Type B pancreatic cell (in vitro differentiated cells): ENCODE measurements at places on chromosomes 4 and X.

GRCh38 chrX:16671005-16671404 is 21.0 kb downstream of the S100G start:
- peaks cover 30% of the 10 kb centered on the region for H3K36me3 ChIP-seq
- DNase-seq, result no peak
- peaks cover 11% of the 10 kb centered on the region for H3K4me1 ChIP-seq

DNA sequence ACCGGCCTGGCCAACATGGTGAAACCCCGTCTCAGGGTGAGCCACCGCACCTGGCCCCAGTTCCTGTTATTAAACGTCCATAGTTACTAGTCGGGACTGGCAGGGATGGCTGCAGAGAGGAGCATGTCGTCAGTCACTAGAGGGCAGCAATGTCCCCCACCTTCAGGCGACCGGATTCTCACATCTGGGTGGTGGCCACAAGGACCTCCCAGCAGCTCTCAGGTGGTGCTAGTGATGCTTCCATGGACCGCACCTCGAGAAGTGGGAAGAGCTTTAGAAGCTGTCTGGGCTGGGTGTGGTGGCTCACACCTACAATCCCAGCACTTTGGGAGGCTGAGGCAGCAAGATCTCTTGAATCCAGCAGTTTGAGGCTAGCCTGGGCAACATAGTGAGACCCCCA is 13.3 kb upstream of the IL3RA start:
- H3K27ac ChIP-seq, result no peak overlapping the region
- H3K4me3 ChIP-seq, result no peak overlapping the region
- H3K4me1 ChIP-seq, result no peaks in the 10 kb centered on the region
- H3K36me3 ChIP-seq, result no peaks in the 10 kb centered on the region

DNA sequence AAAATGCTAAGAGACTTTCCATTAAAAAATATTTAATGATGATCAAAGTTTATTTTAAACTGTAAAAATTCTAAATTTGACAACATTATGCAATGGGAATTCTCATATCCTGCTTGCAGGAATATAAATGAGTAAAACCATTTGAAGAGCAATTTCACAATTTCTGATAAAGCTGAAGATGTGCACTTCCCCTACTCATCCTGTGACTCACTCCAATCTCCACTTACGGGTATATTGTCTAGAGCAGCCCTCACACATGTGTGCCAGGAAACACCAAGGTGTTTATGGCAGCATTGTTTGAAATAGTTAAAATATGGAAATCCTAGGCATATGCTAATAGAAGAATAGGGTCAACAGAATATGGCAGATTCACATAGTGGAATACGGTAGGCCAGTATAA is 158.4 kb downstream of the PDHA2 start:
- H3K36me3 ChIP-seq, result no peaks in the 10 kb centered on the region
- H3K27ac ChIP-seq, result no peak overlapping the region
- no peak overlapping the region for H3K4me3 ChIP-seq
- DNase-seq, result no peak
- H3K27me3 ChIP-seq, result no peaks in the 10 kb centered on the region

- no peak overlapping the region for H3K27ac ChIP-seq
- peaks cover 12% of the 10 kb centered on the region for H3K4me1 ChIP-seq
- no peak for DNase-seq
- H3K36me3 ChIP-seq, result peaks cover 7% of the 10 kb centered on the region
These were observed 62.6 kb downstream of the CHIC2 start for GRCh38 chr4:54001668-54002365.

GRCh38 chr4:42843694-42844093 is 48.8 kb upstream of the GRXCR1 start:
- no peak overlapping the region for H3K27ac ChIP-seq
- no peak overlapping the region for H3K4me3 ChIP-seq
- peaks cover 3% of the 10 kb centered on the region for H3K27me3 ChIP-seq
- DNase-seq, result no peak

- no peak overlapping the region for H3K4me3 ChIP-seq
- no peak for DNase-seq
- H3K27ac ChIP-seq, result peak overlapping the region; percentile 57
These were observed 21.5 kb downstream of the PRSS12 start for GRCh38 chr4:118331352-118331751.

DNA sequence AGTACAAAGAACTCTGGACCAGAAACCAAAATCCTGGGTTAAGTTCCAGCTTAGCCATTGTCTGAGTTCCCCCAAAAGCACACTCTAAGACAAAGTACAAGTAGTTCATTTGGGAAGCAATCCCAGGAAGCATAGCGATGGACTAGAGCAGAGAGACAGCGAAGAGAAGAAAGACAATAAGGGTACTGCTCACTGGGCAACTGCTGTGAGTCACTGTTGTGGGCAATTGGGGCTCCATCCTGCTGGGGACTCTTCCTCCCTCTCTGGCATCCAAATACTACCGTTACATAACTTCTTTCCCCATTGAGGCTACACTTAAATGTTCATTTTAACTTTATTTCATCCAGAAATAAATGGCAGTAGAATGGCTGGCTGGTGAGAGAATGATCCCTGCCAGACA is 14.1 kb downstream of the SRPX start:
- no peak overlapping the region for H3K27ac ChIP-seq
- H3K4me3 ChIP-seq, result no peak overlapping the region
- no peak for DNase-seq
- no peaks in the 10 kb centered on the region for H3K36me3 ChIP-seq

- no peak for DNase-seq
- H3K27ac ChIP-seq, result no peak overlapping the region
- H3K27me3 ChIP-seq, result no peaks in the 10 kb centered on the region
- no peak overlapping the region for H3K4me3 ChIP-seq
These were observed 107.2 kb downstream of the CENPC start for GRCh38 chr4:67437974-67438713.

GRCh38 chr4:186068581-186069348 is at the start of gene TLR3:
TSS of gene TLR3 (plus strand) at chr4:186069156. CDS start at chr4:186076620, 7,464 bp downstream.
- H3K36me3 ChIP-seq, result no peaks in the 10 kb centered on the region
- H3K27ac ChIP-seq, result peak within 1 kb of the TSS; percentile 84
- H3K4me1 ChIP-seq, result peaks cover 12% of the 10 kb centered on the region
- DNase-seq, result no peak
- no peaks in the 10 kb centered on the region for H3K27me3 ChIP-seq

DNA sequence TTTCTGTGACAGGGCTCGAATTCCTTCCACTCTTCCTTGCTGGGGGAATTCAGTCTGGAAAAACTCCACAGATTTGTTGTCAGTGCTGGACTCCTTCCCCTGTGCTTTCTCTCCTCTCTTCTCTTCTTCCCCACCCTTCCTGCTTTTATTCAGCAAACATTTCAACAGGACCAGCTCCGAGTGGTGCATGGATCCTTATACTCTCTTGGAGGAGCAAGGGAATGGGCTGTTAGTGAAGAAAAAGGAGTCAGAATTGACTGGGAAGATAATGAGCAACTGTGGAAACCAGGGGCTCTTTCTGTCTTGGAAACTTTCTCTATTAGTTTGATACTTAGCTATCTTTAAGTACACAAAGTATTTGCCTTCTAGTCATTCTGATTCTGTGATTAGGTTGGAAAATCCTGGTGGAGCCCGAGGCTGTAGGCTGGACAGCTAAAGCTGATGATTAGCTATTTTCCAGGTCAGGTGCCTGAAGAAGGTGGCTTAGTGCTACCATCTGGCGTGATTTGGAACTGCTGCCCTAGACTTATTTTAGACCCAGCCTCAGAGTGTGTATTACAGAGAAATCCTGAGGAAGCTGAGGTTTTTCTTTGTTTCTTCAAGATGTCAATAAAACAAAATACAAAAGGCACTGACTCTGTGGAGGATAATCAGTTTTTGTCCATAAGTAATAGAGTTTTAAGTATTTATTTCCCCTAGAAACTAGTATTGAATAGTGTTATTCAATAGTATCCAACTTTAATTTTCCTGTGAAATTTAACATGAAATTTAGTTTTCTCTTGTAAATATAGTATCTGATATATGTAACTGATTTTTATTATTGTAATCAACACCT is 38.4 kb downstream of the NAP1L5 start:
- H3K4me1 ChIP-seq, result peaks cover 15% of the 10 kb centered on the region
- peaks cover 13% of the 10 kb centered on the region for H3K36me3 ChIP-seq
- no peak for DNase-seq
- H3K27ac ChIP-seq, result no peak overlapping the region

DNA sequence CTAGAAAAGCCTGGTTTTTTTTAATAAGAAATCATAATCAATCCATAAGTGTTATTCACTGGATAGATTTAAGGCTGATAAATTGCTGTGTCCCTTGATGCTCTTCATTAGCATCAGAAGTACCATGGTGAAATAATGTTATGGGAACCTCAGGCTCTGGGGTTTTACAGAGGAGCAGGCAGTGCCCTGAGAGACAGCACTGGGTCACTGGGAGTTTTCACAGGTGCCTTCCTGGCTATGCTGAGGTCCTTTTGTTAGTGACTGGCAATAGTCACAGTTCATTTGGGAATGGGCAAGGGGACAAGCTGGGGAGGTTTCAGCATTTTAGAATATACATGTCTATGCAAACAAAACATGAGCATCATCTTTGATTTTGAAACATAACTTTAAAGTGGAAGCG is 38.6 kb downstream of the ANK2 start:
- no peak overlapping the region for H3K27ac ChIP-seq
- no peaks in the 10 kb centered on the region for H3K4me1 ChIP-seq
- H3K27me3 ChIP-seq, result peaks cover 6% of the 10 kb centered on the region
- H3K36me3 ChIP-seq, result no peaks in the 10 kb centered on the region
- H3K4me3 ChIP-seq, result no peak overlapping the region

DNA sequence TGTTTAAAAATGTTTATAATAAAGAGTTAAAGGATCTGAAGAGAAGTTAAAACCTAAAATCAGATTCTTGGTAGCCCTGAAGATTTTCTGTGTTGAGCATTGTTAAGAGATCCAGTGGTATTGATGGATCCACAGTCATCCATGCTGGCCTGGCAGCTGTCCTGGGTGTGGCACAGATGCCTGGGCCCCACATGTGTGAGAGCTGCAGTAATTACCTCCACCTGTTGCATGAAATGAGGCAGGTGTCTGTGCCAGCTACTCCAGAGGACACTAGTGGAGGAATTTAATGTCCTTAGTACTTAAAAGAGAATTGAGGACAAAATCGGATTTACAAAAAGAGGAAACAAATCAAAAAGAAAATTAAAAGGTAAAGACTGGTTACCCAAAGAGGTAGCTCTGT is 44.0 kb downstream of the MGST2 start:
- H3K27ac ChIP-seq, result no peak overlapping the region
- DNase-seq, result no peak
- H3K4me3 ChIP-seq, result no peak overlapping the region
- no peaks in the 10 kb centered on the region for H3K27me3 ChIP-seq
- peaks cover 5% of the 10 kb centered on the region for H3K4me1 ChIP-seq

DNA sequence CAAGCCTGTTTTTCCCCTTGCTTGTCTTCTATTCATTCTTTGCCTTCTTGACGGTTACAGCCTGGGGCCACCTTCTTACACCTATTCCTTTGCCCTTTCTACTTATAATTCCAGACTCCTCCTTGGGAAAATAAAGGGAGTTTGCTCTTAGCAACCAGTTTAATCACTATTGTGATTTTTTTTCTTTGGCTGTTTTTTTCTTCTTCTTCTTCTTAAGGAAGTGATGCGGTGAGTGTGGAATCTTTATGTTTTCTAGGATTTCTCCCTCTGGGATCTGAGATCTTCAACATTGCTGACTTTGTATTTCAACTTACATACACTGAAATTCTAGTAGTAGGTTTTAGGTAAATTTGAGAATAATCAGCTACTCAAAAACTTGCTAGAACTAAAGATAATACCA is 1.1 kb upstream of the KLHL13 start:
- DNase-seq, result no peak
- peak overlapping the region; percentile 74 for H3K4me3 ChIP-seq
- H3K36me3 ChIP-seq, result no peaks in the 10 kb centered on the region
- H3K27ac ChIP-seq, result peak overlapping the region; percentile 2

GRCh38 chr4:166277853-166278252 is 404.8 kb downstream of the TLL1 start:
- H3K27me3 ChIP-seq, result no peaks in the 10 kb centered on the region
- H3K4me1 ChIP-seq, result no peaks in the 10 kb centered on the region
- no peak for DNase-seq
- H3K27ac ChIP-seq, result no peak overlapping the region

GRCh38 chr4:4762300-4762699 is 97.2 kb upstream of the MSX1 start:
- H3K36me3 ChIP-seq, result peaks cover 5% of the 10 kb centered on the region
- peak overlapping the region; percentile 55 for H3K4me3 ChIP-seq
- H3K4me1 ChIP-seq, result peaks cover 71% of the 10 kb centered on the region

- H3K4me3 ChIP-seq, result no peak overlapping the region
- DNase-seq, result no peak
- no peak overlapping the region for H3K27ac ChIP-seq
- H3K36me3 ChIP-seq, result peaks cover 10% of the 10 kb centered on the region
- H3K4me1 ChIP-seq, result peaks cover 49% of the 10 kb centered on the region
These were observed 142.0 kb downstream of the PCDH7 start for GRCh38 chr4:30862196-30862595.

- H3K4me3 ChIP-seq, result peak overlapping the region; percentile 36
- no peaks in the 10 kb centered on the region for H3K36me3 ChIP-seq
- peaks cover 13% of the 10 kb centered on the region for H3K4me1 ChIP-seq
- no peak for DNase-seq
These were observed 23.2 kb downstream of the CXorf58 start for GRCh38 chrX:23930894-23931604.

- no peak overlapping the region for H3K4me3 ChIP-seq
- H3K27me3 ChIP-seq, result no peaks in the 10 kb centered on the region
- no peak overlapping the region for H3K27ac ChIP-seq
- DNase-seq, result no peak
- H3K36me3 ChIP-seq, result no peaks in the 10 kb centered on the region
These were observed 517.1 kb upstream of the ZFP42 start for GRCh38 chr4:187478292-187479140.

- H3K4me3 ChIP-seq, result no peak overlapping the region
- no peak overlapping the region for H3K27ac ChIP-seq
- H3K36me3 ChIP-seq, result no peaks in the 10 kb centered on the region
- no peaks in the 10 kb centered on the region for H3K4me1 ChIP-seq
- H3K27me3 ChIP-seq, result no peaks in the 10 kb centered on the region
These were observed 386.3 kb downstream of the ARHGAP24 start for GRCh38 chr4:85861064-85861765.

DNA sequence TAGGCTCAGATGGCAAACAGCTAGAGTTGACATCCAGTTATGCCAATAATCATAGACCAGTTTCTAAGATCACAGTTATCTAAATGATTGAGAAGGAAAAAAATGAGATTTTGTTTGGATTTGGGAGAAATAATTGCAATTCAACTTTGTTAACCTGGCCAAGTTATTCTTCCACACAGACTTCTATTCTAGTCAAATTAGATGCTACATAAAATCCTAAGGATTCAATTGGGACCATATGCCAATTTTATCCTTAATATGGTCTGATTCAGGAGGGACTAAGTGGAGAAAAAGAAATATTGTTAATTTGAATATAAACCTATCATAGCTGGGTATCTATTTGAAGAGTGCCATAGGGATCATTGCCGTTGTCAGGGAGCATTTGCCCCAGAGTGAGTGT is 178.3 kb upstream of the SLC7A11 start:
- DNase-seq, result no peak
- no peaks in the 10 kb centered on the region for H3K36me3 ChIP-seq

- H3K4me1 ChIP-seq, result peaks cover 18% of the 10 kb centered on the region
- no peak overlapping the region for H3K27ac ChIP-seq
- peaks cover 4% of the 10 kb centered on the region for H3K36me3 ChIP-seq
- no peak for DNase-seq
These were observed 198.4 kb upstream of the SFRP2 start for GRCh38 chr4:153987291-153987690.
